WTC11 (cell line): ENCODE measurements at places on chromosomes 5 and 9. TPM values are rescaled to one million over a fixed set of nuclear protein-coding genes. Genes with fewer than 3 reads are reported as not detected.

The STING1 gene
- total RNA-seq = 0.37 to 1.6 TPM (median 0.64 TPM) in 3 replicates

The MUSK gene
- total RNA-seq = not detected in 3 replicates

The SIT1 gene
- total RNA-seq = 4.1 to 7.2 TPM (median 5.4 TPM) in 3 replicates

The NKD2 gene
- total RNA-seq = 12.8 to 16.6 TPM (median 15.9 TPM) in 3 replicates

The CDC20B gene
- total RNA-seq = not detected in 3 replicates

The PCDHGA9 gene
- total RNA-seq = 1.9 to 2.9 TPM (median 2.3 TPM) in 3 replicates

The LHX2 gene
- 0.42 to 0.50 TPM in 2 of 3 replicates, not detected in the other for total RNA-seq

The FYB1 gene
- total RNA-seq = 0.27 to 0.71 TPM (median 0.52 TPM) in 3 replicates

The KCTD16 gene
- 0.20 to 0.73 TPM (median 0.34 TPM) in 3 replicates for total RNA-seq

The GFRA3 gene
- 0.69 to 1.3 TPM (median 0.94 TPM) in 3 replicates for total RNA-seq

The LCP2 gene
- 0.37 to 0.73 TPM (median 0.72 TPM) in 3 replicates for total RNA-seq

The ZNF618 gene
- total RNA-seq = 21.5 to 23.9 TPM (median 22.0 TPM) in 3 replicates

The MYOT gene
- not detected in 3 replicates for total RNA-seq

The MEIKIN gene
- not detected in 3 replicates for total RNA-seq

The SH2D3C gene
- 3.3 to 5.4 TPM (median 3.4 TPM) in 3 replicates for total RNA-seq

The STK32A gene
- 1.7 to 3.0 TPM (median 3.0 TPM) in 3 replicates for total RNA-seq

The SGCD gene
- 0.07 to 0.33 TPM (median 0.32 TPM) in 3 replicates for total RNA-seq

The NDUFA8 gene
- 70.7 to 71.8 TPM (median 71.2 TPM) in 3 replicates for total RNA-seq

The POLR3G gene
- total RNA-seq = 61.0 to 95.4 TPM (median 63.6 TPM) in 3 replicates

The TMEM245 gene
- 40.8 to 47.2 TPM (median 43.2 TPM) in 3 replicates for total RNA-seq

The RBM18 gene
- 11.4 to 14.3 TPM (median 13.1 TPM) in 3 replicates for total RNA-seq

The ACTBL2 gene
- not detected in 3 replicates for total RNA-seq

The LCN15 gene
- 0.52 to 1.0 TPM (median 0.96 TPM) in 3 replicates for total RNA-seq

The TRMO gene
- 3.3 to 4.6 TPM (median 3.9 TPM) in 3 replicates for total RNA-seq

The DNM1 gene
- 79.0 to 105 TPM (median 92.4 TPM) in 3 replicates for total RNA-seq

The TSSK1B gene
- total RNA-seq = not detected in 3 replicates

The GABRA1 gene
- 0.48 to 0.57 TPM (median 0.50 TPM) in 3 replicates for total RNA-seq

The ARL14EPL gene
- total RNA-seq = not detected in 3 replicates
